ENCODE measurements at places on chromosomes 4 and X.

GRCh38 chrX:109889289-109890006 lies 113.5 kb upstream of the TMEM164 start:
- no peak for DNase-seq

- no peak for DNase-seq
Measured at GRCh38 chrX:41024755-41025154, 60.5 kb upstream of the USP9X start.

DNA sequence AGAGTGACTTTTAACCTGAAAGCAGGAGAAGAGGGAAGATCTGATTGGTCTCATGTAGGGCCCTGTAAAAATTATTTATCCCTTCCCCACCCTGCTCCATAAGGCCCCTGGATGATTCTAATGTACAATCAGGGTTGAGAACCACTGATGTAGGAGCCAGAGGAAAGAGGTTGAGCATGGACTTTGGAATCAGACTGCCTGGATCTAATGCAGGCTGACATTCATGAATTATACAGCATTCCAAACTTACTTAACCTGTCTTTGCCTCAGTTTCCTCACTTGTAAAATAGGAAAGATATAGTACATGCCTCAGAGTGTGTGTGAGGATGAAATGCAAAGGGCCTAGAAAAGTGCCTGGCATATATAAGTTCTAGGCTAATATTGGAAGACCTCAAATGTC lies 47.0 kb downstream of the STX18 start:
- no peak for DNase-seq

- DNase-seq = no peak
Measured at GRCh38 chr4:7298619-7299009, 106.3 kb downstream of the SORCS2 start.

- DNase-seq = no peak
Measured at GRCh38 chrX:7093305-7093704, 54.2 kb upstream of the STS start.

DNA sequence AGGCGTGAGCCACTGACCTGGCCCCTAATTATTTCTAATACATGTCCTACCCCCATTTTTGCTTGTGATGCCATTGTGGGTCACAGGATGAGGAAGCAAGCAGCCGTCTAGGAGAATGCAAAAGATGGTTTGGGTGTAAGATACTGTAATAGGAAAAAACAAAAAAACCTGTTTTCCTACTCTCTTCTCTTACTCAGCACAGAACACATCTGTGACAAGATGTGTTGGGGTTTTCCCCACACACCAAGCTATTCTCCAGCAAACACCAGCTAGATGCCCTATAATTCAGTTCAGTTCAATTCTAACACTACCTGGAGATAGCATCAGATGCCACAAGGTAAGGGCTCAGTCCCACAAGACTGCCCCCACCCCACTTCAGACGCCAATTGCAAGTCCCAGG lies 15.3 kb upstream of the HPRT1 start:
- DNase-seq = no peak

DNA sequence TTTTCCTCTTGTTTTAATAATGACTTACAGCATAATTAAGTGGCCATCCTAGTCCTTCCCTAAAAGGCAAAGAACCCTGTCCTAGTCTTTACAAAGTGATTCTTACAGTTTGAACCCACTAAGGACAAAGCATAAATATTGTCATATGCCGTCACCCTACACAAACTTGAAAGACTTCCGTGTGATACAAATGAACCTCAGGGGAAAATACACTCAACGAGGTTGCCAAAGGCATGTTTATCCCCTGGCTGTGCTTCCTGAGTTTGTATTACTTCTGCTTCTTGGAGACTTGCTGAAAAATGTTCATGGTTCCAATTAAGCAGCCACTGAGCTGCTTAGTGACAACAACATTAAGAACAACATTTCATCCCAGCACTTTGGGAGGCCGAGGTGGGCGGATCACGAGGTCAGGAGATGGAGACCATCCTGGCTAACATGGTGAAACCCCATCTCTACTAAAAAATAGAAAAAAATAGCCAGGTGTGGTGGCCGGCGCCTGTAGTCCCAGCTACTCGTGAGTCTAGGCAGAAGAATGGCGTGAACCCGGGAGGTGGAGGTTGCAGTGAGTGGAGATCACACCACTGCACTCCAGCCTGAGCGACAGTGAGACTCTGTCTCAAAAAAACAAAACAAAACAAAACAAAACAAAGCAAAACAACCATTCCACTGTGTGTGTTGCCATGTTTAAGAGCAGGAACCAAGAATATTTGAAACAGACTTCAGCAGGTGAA lies 16.2 kb downstream of the RASSF6 start:
- DNase-seq = no peak

- no peak for DNase-seq
Measured at GRCh38 chr4:80540349-80540748, 204.8 kb downstream of the CFAP299 start.

DNA sequence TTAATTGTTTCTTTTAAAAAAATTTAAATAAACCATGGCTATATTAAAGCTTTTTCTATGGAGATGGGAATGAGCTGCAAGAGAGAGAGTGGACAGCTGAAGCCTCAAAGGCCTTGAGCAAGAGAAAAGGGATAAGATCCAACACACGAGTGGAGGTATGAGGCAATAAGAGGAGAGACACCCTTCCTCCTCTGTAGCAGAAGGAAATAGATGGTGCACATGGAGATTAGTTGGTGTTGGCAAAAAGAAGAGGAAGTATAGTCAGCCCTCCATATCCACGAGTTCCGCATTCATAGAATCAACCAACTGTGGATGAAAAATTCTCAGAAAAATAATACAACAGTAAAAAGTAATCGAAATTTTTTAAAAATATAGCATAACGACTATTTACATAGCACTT lies 3.2 kb downstream of the CXorf38 start:
- DNase-seq = no peak

DNA sequence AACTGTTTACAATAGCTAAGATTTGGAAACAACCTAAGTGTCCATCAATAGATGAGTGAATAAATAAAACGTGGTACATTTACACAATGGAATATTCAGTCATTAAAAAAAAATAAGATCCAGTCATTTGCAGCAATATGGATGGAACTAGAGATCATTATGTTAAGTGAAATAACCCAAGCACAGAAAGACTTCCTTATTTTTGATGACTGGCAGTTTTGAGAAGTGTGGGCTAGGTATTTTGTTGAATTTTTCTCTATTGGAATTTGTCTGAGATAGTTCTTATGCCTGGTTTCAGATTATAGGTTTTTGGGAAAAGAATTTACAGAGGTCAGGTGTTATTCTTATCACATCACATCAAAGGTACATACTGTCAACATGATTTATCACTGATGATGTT lies 293.8 kb upstream of the ARSJ start:
- DNase-seq = no peak

- DNase-seq = no peak
Measured at GRCh38 chrX:81957318-81957717, 755.4 kb downstream of the SH3BGRL start.

- DNase-seq = no peak
Measured at GRCh38 chrX:44596277-44596676, 53.6 kb upstream of the FUNDC1 start.

DNA sequence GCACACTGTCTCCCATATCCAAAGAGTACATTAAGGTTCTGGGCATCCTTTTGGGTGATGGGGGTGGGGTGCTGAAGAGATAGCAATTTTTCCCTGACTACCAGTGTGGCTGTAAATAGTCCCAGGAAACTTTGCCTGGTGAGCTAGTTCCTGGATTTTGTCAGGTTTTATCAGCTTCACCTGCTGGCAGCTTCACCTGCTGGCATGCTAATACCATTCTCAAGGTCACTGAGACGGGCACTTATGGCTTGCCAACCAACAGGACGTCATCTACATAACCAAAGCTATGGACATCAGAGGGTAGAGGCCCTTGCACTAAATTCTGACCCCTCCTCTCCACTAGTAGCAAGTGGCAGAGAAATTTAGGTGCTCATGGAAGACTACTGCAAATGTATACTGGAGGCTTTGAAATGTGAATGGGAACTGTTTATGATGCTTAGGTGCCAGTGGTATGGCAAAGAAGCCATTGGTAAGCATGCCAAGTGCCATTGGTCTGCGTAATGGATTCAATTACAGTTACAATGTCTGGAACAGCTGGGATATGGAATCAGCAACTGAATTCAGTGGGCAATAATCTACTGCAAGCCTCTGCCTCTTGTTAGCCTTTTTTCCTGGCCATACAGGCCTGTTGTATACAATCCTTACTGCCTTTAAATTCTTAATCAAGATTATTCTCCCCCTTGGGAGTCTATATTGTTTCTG lies 71.6 kb upstream of the SH3RF1 start:
- no peak for DNase-seq

DNA sequence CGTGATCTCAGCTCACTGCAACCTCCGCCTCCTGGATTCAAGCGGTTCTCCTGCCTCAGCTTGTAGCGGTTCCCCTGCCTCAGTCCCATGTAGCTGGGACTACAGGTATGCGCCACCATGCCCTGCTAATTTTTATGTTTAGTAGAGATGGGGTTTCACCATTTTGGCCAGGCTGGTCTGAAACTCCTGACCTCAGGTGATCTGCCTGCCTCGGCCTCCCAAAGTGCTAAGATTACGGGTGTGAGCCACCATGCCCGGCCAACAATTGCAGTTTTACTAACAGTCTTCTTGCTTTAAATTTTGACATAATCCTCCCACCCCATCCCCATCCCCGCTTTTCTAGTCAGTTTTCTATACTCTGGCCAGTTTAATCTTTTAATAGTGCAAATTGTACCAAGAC lies 112.0 kb downstream of the CFAP299 start:
- DNase-seq = no peak

DNA sequence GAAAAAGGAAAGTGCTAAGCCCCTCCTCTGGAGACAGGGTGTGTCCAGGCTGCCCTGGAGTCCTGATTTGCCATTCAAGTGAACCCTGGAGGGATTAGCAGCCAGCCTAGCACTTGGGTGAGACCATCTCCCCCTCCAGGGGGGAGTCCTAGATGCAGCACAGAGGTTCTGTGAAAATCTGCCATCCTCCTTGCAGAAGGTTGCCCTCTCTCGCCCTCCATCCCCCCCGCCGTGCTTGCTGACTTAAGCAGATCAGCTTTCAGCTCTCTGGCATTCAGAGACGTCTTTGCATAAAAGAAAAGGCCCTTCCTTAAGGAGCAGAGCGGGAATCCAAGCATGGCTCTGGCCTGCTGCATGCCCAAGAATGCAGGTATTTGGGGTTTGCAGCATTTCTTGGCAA lies 102.1 kb upstream of the SCML1 start:
- no peak for DNase-seq

DNA sequence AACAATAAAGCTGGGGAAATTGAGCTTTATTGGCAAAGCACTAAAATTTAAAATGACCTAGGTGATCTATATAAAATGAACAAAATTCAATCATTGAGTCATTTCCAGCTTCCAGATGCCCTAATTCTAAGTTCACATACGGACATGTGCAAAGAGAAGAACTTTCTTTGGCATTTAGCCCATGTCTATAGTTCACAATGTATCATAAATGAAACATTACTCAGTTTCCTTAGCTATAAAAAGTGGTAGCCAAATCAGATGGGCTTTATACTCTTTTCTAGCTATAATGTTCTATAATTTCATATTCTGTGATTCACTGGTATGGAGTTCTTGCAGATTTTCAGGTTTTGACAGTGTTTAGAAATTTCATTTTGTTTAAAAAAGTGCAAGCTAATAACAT lies 327.4 kb downstream of the KCTD8 start:
- no peak for DNase-seq

DNA sequence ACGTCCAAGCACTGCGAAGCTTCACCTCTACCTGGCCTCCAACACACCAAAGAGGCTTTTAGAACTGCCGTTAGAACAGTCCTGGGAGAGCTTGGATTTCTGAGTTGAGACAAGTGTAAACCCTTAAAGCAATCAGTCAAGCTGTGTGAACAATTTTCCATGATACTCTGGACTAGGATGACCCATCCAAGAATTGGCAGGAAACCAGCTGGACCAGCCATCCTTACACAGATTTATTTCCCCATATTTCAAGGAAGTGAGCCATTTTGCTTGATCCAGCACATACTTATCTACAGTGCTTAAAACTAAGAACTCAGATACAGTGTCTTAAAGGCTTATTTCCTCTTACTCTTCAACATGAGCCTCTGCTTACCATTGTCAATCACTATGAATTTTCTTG lies 340.7 kb upstream of the HS3ST1 start:
- no peak for DNase-seq

DNA sequence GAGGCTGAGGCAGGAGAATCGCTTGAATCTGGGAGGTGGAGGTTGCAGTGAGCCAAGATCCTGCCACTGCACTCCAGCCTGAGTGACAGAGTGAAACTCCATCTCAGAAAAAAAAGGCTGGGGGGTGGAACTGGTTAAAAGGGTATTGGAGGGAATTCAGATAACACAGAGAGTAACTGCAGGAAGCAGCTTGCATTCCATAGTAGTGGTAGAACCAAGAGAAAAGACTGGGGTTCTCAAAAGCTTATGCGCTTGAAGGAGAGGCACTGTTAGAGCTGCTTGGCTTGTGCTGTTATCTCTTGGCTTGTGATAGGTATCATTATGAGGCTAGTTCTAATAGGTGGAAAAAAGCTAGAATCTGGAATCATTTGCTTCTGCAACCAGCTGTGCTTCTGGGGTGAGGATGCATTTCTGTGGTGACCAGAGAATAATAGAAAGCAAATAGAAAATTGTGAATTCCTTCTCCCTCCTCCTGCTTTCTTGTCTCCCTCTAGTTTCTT lies 91.2 kb upstream of the ELOVL6 start:
- DNase-seq = no peak

DNA sequence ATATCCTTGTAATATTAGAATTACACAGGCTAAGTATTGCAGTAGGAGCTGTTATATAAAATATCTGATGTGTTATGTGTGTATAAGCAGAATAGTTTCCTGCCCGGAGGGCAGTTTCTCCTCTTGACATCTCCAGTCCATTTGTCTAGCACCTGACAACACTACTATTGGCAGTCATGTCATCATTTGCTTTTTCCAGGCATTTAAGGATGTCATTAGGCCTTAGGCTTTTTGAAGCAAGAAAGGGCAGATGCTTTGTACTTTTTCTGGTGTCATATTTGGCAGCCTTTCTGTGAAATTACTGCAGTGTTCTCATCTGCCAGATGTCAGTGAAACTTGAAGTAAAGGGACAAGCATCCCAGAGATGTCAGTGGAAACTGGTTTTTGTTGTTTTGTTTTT lies 2017.6 kb upstream of the IGFBP7 start:
- no peak for DNase-seq

DNA sequence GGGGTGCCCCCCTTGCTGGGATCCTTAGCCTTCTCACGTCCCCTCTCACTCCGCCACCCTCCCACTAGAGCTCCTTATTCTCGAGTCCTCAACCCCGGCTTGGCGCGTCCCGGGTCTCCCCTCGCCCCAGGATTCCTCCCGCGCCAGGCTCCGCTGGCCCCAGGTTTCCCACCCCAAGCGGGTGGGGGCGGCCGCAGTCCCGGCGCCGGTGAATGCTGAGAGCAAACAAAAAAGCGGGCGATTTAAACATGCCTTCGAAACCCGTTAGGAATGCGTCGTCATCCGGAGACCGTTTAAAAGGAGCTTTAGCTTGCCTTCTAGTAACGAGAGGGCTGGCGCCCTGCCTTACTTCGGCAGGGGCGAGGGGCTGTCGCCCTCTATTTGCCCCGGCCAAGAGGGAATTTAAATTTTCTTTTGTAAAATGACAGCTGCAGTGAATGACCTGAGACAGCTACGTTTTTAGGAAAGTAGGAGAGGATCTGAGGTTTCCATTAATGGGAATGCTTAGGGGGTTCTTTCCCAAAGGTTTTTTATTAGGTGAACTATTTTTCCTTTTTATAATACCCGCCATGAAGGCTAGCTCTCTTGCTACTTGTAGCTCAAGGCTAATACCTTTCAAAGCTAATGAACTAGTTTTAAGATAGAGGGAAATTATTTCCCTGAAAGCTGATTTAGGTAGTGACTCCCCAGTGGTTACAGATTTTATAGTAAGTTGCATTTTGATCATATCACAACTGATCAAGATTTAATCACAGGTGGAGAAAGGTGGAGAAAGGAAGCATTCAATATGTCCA lies 3.1 kb downstream of the JADE1 start:
- peak; percentile 55 for DNase-seq
